ENCODE measurements at places on chromosomes 3 and 15. TPM values are rescaled to one million over a fixed set of nuclear protein-coding genes. Genes with fewer than 3 reads are reported as not detected.

DNA sequence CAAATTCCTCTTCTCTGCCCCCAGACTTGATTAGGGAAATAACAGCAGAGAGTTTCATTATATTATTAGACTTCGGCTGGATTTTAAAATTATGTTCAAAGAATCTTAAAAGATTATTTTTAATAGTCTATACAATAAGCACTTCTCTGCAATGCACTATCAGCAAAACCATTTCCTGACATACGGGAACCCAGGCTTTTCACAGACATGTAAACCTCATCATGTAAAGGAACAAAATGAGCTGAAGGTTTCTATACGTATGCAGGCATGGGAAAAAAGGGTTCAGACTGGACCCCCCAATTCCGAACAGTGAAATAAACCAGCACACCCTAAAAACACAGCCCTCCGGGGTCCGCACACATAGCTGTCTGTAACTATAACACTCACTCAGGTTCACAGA lies 77.5 kb upstream of the LMOD3 start:
- no peak for DNase-seq

Gene C3orf85
- total RNA-seq = not detected

DNA sequence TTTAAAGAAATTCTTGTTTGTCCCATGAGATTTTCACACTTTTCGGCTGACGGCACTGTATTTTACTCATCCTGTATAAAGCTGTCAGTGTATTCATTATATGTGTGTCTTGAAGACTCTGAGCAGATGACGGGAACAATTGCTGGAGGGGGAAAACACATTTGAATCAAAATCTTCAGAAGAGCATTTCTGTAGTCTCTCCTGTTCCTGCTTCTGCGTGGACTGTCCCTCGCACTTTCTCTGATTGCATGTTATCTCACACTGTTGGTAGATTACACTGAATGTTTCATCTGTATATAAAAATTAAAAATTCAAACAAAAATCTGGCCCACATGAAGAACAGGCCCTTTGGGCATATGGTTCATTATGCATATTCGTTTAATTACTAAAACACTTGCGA lies 184.9 kb downstream of the MCTP2 start:
- DNase-seq = no peak

Gene TMIE
- total RNA-seq = 1.1 TPM

- no peak for DNase-seq
Observed at GRCh38 chr3:100093831-100094230, 20.5 kb downstream of the FILIP1L start.

Gene NFKBIZ
- total RNA-seq = 78.7 TPM

GRCh38 chr15:45790325-45790943 lies 155.6 kb downstream of the SQOR start:
- DNase-seq = no peak

- no peak for DNase-seq
Observed at GRCh38 chr3:24562895-24563294, 68.2 kb upstream of the THRB start.

GRCh38 chr3:100160521-100160920 lies 46.2 kb upstream of the FILIP1L start:
- DNase-seq = no peak

DNA sequence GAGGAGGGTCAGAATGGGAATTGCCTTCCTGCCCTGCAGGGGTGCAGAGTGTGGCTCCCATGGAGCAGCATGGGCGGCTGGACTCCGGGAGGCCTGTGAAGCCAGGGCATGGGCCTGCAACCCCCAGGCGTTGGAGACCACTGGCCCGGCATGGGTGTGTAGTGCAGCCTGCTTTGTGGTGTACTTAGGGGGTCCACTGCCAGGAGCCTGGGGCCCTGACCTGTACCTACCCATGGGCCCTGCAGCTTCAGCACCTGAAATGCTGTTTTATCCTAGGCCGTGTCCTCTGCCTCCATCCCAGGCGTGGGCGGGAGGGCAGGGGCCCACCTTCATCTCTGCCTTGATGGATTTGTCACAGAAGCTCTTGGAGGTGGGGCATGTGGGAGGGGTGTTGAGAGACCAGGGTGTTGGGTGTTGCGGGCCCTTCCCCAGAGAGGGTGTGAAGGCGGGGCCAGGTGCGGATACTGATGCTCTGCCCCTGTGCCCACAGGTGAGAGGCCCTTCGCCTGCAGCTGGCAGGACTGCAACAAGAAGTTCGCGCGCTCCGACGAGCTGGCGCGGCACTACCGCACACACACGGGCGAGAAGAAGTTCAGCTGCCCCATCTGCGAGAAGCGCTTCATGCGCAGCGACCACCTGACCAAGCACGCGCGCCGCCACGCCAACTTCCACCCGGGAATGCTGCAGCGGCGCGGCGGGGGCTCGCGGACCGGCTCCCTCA lies 45.0 kb downstream of the KLF13 start:
- no peak for DNase-seq

DNA sequence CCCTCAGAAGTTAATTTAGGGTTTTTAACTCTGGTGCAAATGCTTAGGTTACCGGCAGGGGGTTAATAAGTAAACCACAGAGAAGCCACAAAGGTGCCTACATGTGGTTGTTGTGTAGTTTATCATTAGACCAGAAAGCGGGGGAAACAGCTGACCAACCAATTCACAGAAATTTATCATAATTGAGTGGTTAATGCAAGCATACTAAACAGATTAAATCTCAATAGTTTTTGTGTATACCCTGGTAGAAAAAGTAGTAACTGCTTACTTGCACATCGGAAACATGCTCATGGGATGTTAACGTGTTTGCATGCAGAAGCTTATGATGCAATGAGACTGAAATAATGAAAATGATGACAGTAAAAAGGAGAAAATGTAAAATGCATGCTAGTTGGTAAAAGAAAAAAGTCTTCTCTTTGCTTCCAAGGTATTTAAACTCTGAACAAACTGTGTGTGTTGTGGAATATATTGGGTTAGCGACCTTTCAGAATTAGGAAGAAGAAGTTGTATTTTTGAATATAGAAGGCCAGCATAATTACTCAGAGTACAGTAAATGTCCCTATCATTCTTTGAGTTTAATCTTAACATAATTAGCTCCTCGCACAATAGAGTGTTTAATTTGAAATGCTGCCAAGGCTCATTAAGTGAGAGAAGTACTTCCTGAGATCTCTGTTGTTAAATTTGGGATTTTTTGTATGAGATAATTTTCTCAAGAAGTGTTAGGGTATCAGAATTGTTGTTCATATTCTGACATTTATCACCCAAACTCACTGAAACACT lies 316.2 kb downstream of the PTPRG start:
- DNase-seq = no peak

DNA sequence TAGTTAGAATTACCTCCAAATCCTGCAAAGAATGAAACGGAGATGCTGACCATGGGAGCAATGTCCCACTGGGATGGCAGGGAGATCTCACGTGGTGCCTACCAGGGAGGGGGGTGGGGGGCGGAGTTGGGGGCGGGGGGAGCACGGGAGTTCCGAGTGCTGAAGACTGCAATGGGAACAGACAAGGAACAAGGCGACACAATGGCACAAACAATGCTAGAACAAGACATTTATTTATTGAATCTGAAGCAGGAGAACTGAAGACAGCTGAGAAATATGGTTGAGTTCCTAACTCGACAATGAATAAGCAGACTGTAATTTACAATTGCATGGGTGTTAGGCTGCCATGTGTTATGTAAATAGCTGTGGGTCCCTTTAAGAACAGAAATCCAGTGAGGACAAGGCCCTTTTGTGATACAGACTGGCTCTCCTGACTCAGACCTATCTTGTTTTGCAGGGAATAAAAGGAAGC lies 91.2 kb downstream of the AQP9 start:
- DNase-seq = no peak

GRCh38 chr15:87245592-87245991 lies 1010.9 kb downstream of the NTRK3 start:
- no peak for DNase-seq

Gene KLHL25
- total RNA-seq = 5.8 TPM

DNA sequence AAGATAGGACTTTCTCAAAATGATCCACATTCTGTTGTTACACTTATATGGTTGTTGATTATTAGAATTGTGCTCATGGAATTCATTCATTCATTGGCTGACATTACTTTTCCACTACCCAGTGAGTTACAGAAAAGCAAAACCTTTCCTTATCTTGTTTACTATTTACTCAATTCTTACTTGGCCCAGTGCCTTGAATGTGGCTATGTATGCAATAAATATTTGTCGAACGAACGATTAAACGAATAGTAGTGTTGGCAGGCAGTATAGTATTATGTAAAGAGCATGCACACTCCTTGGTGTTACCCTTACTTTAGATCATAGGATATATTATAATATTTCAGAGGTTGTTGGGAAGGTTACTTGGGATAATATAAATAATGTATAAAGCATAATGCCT lies 31.0 kb downstream of the CTDSPL2 start:
- DNase-seq = no peak
